ENCODE measurements at places on chromosomes 6 and 20. TPM values are rescaled to one million over a fixed set of nuclear protein-coding genes. Genes with fewer than 3 reads are reported as not detected.

DNA sequence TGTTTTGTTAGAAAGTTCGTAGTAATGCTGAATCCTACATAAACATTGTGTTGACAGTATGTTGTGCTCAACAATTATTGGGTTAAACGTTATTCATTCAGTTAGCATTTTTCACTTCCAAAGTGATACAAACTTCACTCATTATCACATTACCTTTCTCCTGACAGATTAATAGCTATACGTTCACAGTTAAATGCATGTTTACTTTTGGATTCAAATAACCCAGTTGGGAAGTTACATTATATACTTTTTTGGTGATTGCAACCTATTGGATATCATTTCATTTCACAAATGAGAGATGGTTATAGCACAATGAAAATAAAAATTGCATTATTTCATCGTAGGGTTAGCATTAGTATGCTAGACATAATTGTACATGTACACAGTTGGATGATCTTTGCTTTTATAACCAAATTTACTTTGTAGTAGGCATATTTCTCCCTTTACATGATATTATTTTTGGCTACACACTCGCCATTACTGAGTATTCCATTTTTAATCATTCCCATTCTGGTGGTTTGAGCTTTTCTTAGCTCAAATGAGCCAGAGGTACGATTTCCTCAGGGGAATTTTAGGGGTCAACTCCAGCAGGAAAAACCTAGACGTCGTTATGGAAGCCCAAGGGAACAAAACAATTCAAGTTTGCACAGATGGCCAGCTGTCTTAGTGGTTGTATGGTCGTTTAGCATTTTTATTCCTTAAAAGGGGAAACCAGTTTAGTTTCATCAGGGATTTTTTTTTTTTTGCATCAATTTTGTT lies 2.1 kb upstream of the HIVEP1 start:
- DNase-seq = no peak

GRCh38 chr6:101403216-101403945 lies 9.9 kb downstream of the GRIK2 start:
- no peak for DNase-seq

GRCh38 chr20:64216036-64216435 lies 39.5 kb upstream of the PCMTD2 start:
- no peak for DNase-seq

DNA sequence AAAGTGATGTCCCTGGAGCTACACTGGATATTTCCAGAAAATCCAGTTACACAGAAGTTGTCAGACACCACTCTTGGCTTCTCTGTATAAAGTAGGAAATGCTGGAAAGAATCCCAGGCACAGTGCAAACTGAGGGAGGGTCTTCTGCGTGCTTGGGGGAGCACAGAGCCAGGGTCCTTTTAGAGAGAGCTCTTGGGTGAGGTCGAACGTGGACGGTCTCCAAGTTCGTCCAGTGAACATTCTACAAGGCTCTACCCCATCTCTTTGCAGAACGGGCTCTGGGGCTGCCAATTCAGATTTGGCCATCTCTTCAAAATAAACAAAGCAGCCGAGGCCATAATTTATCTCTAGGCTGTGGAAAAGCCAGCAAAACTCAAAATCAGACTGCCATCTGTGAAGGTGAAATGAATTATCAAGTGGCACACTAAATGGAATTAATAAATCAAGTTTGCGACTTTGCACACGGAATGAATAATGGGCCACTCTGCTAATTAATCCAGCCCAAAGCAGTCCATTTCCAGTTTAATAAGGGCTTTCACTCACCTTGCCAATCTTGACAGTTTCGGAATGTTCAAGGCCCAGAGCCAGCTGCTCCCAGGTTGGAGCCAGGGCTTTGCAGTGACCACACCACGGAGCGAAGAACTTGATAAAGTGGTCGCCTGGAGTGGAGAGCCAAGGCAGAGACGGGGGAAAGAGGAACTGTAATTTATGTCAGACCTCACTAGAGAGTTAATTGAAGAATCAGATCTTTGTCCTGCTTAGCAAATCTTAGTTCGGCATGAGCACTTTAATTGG lies 19.3 kb downstream of the TXNDC5 start:
- no peak for DNase-seq

DNA sequence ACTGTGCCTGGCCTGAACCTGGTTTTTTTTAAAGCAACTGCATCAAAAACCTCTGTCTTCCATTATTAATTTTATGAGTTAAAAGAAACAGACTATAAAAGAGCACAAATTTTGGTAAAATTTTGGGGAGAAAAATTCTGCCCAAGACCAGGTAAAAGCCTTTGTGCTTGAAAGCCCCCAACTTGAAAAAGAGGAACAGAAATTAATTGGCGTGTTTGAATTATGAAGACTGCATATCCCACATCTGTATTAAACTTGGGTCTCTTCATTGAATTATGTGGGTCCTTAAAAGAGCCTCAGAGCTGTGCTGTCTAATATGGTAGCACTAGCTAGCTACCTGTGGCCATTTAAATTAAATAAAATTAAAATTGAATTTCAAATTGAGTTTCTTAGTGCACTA lies 41.2 kb downstream of the COL11A2 start:
- DNase-seq = no peak

GRCh38 chr6:18543051-18543450 lies 155.9 kb downstream of the RNF144B start:
- no peak for DNase-seq

DNA sequence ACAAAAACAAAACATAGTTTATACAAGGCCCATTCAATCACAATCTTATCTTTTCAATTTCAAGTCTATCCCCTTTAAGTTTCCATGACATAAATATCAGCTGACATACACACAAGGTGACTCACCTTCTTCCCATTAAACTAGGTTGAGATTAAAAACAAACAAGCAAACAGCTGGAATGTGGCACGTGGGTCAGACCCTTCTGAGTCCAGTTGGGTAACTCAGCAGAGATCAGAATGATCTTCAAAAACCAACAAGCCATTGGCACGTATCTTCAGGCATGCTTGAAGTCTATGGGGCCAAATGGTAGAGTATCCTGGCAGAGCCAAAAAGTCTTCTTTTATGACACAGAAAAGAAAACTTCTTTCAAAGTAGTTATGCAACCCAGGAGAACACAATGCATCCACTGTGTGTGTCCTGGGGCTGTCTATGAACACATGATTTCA lies 603.5 kb upstream of the CITED2 start:
- no peak for DNase-seq

GRCh38 chr6:34021554-34022190 lies 124.2 kb downstream of the GRM4 start:
- DNase-seq = no peak

- no peak for DNase-seq
Observed at GRCh38 chr6:26197933-26198721, 110.9 kb downstream of the HFE start.

GRCh38 chr6:286681-287488 lies 5.4 kb upstream of the DUSP22 start:
- DNase-seq = no peak

DNA sequence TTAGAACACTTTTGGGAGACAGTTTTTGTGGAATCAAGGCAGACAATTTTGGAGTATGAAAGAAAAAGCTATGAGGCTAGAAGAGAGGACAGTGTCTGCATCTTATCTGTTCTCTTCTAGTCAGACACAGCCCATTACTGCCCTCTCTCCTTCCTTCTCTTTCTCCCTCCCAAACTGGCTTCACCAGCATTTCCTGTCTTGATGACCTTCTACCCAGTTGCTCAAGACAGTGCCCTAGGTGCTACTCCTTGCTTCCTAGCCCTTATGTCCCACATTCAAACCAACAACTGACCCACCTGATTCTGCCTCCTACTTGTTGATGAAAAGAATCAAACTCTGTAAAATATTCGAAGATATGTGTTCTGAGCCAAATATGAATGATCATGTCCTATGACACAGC lies 116.4 kb upstream of the RIPOR2 start:
- DNase-seq = no peak

GRCh38 chr20:38001981-38002380 lies 31.3 kb downstream of the TTI1 start:
- DNase-seq = no peak

DNA sequence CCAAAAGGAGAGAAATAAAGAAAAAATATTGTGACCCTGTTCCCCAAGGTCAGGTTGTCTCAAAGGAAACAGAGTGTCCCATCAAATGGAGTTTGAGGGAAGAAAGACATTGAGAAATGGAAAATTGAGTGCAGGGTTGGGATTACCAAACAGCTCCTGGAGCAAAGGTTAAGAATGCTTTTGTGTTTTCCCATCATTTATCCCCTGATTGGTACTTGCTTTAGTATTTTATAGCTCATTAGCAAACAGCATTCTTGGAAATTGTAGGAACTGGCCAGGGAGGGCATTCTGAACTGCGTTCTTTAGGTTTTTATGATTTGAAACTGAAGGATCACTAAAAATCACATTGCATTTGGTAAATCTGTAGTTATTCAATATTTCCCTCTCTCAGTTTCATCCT lies 59.0 kb upstream of the NELFCD start:
- DNase-seq = no peak

DNA sequence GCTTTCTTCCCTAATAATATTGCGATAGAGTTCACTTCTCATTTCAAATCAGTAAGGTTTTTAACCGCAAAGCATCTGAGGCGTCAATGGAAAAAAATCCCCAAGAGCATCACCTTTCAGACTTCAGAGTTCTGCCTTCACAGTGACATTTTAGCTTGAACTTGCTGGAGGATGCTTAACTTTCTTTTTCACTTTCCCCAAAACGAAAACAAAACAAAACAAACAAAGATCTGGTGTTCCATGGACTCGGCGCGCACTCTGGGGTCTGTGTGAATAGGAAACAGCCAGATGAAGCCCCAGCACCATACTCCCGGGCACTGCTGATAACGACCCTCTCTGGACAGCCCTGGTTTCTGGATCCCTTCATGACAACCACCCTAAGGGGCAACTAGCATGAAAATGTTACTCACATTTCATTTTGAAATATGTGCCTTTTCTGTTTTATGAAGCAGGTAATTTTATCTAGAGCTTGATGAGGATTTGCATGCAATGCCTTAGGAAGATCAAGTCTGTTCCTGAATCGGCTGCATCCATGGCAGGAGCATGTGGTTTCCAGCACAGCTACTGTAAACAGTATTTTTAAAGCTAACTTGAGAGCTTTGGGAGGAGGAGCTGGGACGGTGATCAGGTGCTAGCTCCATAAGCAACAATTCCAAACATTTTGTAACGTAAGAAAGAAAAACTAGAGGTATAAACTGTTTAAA lies 44.5 kb downstream of the RAMACL start:
- DNase-seq = no peak

Gene CPNE5
- total RNA-seq = 10.9 TPM

Gene LY6G6D
- total RNA-seq = not detected

Gene KIF13A
- 57.3 TPM for total RNA-seq

Data from Right ventricle myocardium inferior (tissue), 1 donor.